ENCODE measurements at places on chromosomes 3 and 15.
A peak's percentile ranks its signal among the peaks of the same experiment; 100 is the strongest.

GRCh38 chr15:61364871-61365270 lies 135.8 kb upstream of the RORA start:
- no peak for DNase-seq

DNA sequence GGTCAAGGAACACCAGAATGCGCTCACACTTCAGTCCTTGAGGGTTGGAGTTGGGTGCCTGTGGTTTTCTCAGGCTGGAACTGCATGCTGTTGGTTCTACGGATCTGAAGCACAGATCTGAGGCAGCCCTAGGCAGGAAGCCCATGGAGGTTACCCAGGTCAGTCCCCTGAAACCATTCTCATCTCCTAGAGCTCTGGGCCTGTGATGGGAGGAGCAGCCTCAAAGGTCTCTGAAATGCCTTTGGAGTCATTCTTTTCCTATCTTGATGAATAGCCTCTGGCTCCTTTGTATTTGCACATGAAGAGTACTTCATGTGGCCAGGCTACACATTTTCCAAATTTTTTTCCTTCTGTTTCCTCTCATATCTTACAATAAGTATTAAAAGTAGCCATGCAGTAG lies 179.3 kb upstream of the UBE2E1 start:
- DNase-seq: no peak

DNA sequence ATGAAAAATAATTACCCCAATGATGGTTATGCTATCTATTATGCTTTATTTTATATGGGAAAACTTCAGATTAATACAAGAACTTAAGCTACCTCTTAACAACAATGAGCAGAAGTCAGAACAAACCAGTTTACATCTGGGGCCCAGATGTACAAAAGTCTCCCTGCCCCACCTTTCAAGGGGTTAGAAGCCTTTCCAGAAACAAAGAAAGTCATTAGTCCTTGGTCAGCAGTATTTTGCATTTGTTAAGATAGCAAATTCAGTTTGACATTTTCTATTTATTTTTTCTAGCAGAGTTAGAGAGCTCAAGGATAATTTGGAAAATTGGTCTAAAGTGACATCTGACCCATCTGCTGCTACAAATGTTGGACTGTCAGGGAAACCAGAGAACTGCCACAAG lies 478.7 kb upstream of the UBE2E2 start:
- DNase-seq: no peak

- no peak for DNase-seq
These were observed 2.1 kb downstream of the CCDC51 start for GRCh38 chr3:48437812-48438211.

DNA sequence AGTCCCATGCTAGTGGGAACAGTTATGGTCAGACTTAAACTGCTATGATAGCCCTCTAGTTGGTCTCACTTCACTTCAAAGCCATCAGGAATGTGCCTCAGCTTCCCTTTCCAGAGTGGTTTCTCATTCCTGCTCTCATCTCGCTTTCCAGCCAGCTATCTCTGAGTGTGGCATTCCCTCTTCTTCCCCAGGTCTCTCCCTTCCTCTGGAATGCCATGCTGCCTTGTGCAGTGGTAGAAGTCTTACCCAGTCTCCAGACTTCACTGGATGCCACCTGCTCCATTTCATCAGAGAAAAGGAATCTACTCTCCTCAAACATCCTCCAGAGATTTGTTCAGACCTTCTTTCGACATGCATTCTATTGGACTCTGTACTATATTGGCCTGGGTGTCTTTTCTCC lies 83.0 kb downstream of the AGBL1 start:
- DNase-seq: no peak

DNA sequence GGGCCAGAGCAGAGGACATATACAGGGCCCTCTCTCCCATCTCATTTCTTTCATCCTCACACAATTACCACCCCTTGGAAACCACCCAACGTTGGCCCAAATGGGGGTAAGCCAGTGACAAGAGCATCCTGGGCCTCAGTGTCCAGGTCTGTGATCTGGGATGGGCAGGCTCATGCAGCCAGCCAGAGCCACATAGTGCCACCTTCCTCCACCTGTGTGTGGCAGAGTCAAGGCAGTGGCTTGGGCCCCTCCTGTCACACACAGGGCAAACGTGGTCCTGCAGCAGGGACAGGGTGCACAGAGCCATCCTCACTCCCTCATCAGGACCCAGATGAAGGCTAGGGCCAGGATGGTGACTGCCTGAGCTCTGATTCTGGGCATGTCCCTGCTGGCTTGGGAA lies 2.3 kb upstream of the MYL3 start:
- no peak for DNase-seq

- no peak for DNase-seq
These were observed 109.0 kb upstream of the TLE3 start for GRCh38 chr15:70206668-70207067.

DNA sequence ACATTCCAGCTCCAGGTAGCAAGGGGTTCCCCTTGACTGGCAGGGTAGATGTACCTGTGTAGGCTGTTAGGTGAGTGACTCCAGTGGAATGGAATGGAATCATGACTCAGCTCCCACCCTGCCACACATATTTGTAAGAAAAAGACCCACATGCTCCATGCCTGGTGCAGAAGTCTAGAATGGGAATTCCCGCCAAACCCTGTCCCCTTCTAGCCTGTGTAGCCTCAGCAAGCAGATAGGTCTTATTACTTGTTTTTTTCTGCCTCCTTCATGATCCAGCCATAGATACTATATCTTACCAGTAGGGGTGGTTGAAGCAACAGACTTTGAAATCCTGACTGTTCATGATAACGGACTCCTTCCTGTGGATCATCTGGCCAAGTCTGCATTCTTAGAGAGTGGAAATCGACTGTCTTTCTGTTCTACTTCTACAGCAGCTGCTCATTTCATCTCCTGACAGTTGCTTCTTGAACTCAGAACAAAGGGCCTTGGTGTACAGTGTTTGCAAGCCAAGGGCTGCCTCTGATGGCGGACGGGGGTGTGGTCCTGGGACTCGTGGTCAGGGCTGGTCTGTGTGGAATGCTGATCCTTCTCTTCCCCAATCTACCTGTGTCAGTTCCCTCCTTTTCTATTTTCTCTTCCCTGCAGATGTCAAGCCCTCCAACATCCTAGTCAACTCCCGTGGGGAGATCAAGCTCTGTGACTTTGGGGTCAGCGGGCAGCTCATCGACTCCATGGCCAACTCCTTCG lies 16.3 kb downstream of the SNAPC5 start:
- DNase-seq: no peak

DNA sequence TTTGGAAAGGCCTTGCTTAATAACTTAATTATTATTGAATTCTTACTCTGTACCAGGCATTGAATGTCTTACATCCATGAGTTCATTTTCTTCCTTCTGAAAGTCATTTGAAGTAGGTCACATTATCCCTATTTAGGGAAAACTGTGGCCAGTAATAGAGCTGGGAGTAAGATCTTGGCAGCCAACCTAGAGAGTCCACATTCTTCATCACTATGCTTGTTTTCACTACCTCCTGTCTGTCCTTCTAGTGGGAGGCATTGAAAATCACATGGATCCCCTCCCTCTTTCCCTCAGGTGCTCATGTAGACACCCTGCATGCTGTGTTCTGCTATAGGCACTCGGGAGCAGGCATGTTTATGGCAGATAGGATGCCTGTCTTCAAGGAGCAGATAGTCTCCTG lies 154.9 kb downstream of the EBLN2 start:
- no peak for DNase-seq

GRCh38 chr3:178602856-178603255 lies 66.6 kb downstream of the KCNMB2 start:
- DNase-seq: no peak

GRCh38 chr15:72725446-72725845 lies 39.4 kb downstream of the BBS4 start:
- DNase-seq: no peak

DNA sequence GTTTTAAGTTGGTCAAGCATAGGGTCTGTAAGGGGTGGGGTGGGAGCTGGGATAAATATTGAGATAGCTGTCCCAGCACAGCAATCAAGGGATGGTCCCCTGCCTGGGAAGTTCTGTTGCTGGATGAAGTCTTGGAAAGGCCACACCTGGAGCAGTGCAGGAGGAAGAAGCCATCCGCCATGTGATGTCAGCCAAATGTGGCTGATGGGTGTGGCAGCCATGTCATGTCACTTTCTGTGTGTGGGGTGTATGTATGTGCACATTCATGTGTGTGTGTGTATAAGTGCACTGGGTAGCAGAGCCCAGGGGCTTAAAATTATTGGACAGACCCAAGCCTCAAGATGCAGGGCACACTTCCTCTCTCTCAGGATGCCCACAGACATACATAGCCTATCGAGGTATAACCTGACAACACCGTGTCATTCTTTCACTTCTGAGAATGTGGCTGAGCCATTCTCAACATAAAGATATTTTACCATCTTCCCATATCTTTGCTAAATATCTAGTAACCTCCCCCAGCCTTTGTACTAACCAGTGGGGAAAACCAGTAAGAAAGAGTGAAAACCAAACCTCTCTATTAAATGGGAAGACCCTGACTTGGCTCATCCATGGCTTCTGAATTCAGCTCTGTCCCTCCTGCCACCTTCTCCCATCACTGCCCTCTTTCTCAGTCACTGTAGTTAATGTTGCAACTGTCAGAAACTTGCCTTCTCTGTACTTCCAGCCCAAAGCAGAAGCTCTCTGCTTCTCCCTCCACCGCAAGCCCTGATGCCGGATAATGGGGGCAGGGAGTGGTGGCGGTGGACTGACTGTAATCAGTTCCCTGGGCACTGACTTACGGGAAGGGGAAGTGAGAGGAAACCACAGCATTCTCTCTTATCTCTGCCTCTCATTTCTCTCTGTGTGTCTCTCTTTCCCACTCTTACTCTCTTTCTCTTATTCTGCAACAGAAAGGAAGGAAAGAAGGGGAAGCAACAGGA lies 11.2 kb downstream of the TNFSF10 start:
- DNase-seq: peak; percentile 48

GRCh38 chr3:88003115-88003755 lies 55.6 kb downstream of the CGGBP1 start:
- no peak for DNase-seq

DNA sequence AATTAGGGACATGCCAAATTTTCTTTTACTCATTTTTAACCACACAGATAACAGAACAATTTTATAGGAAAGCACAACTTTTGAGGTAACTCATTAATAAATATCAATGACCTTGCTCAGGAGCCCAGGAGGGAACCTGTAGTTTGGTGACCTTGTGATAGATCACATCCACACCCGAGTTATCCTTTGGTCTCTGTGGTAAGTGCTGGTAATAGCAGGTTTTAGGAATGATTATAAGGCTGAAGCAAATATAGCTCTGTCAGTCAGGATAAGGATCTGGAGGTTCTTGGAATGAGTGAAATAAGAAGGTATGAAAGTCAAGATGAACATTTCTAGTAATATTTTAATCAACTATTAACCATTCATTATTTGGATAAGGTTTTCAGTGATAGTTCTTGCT lies 46.5 kb downstream of the EPHA6 start:
- no peak for DNase-seq

- no peak for DNase-seq
These were observed 178.2 kb downstream of the TNIK start for GRCh38 chr3:171282041-171282440.

- no peak for DNase-seq
These were observed 260.4 kb upstream of the P2RY1 start for GRCh38 chr3:152574461-152575079.

DNA sequence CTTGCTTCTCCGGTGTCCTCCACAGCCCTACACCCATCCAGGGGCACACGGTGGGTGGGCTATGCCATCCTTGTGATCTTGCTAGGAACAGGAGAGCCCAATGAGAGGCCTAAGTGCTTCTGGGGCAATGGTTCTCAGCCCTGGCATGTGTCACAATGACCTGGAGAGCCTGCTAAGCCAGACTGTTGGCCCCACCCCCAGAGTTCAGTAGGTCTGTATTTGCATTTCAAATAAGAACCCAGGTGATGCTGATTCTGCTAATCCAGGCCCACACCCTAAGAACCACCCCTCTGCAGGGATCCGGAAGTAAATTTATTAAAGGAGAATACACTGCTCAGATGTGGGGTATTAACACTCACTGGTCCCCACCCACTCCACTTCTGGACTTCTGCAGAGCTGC lies 57.9 kb downstream of the RORA start:
- DNase-seq: no peak

DNA sequence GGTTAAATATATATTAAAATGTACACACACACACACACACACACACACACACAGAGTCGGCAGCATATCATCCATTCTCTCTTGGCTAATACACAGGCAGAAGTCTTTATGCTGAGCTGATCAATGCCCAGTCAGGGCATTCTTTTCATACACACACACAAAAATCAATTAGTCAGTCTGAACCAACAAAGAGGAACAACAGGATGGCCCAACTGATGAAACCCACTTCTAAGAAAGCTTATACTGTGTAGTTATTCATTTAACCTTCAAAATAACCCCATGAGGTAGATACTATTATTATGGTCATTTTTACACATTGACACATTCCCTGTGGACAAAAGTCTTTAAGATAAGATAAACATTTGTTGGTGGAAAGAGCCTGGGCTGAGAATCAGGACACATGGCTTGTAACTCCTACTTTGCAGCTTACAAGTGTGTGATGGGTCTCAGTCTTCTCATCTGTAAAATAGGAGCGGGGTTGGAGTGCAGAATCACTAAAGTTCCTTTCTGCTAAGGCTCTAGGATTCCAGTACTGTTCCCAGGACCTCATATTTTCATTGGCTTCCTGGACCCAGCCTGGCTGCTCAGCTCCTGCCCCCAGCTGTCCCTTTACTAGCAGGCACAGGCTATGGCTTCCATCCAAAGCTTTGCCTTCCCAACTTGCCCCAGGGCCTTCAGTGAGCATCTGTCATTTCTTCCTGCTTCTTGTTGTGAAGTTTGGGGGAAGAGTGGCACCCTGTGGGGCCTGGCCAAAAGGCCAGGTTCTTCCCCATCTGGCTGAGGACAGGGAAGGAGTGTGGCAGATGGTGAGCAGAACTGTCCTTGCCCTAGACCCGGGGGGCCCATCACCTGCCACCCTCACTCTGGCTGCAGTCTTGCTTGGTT lies 27.2 kb upstream of the GLCE start:
- no peak for DNase-seq

DNA sequence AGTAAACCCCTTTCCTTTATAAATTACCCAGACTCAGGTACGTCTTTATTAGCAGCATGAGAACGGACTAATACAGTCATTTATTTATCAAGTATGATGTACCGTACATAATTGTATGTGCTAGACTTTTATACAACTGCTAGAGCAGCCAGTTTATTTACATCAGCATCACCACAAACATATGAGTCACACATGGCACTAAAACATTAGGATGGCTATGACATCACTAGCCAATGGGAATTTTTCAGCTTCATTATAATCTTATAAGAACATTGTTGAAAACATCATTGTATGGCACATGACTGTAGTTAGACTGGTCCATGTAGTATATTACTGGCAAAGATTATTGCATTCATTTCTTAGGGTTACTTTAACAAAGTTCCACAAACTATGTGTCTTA lies 121.7 kb downstream of the ZMAT3 start:
- DNase-seq: no peak

- DNase-seq: peak; percentile 70
These were observed at the start of gene ZKSCAN7 for GRCh38 chr3:44554626-44555592. ZKSCAN7 (plus strand) TSS chr3:44555193; CDS start chr3:44557048, 1,855 bp downstream.

- DNase-seq: no peak
These were observed 48.7 kb upstream of the SKOR1 start for GRCh38 chr15:67776600-67776999.

- DNase-seq: no peak
These were observed 2.0 kb downstream of the B2M start for GRCh38 chr15:44713006-44713966.

Measured in GM06990 (cell line).